SW480 (cell line): ENCODE measurements at places on chromosomes 6 and 20.

- no peak for DNase-seq
Observed at GRCh38 chr6:1403851-1404712, 14.7 kb downstream of the FOXF2 start.

DNA sequence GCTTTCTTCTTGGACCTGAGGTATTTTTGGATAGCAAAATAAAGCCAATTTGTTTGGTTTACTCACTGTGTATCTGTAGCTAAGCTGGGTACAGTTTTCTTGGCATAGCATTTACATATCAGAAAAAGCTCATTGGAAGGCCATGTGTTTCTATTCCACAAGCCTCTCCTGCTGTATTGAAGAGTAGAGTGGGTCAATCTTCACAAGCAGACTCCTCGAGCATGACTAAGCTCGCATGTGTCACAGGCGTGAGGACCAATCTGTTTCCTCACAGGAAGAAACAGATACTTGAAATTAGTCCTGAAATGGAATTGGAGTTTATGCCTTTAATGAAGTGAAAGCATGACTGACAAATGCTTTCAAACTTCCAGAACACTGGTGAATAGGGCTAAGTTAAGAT is 1279.0 kb upstream of the MAP3K7 start:
- no peak for DNase-seq

DNA sequence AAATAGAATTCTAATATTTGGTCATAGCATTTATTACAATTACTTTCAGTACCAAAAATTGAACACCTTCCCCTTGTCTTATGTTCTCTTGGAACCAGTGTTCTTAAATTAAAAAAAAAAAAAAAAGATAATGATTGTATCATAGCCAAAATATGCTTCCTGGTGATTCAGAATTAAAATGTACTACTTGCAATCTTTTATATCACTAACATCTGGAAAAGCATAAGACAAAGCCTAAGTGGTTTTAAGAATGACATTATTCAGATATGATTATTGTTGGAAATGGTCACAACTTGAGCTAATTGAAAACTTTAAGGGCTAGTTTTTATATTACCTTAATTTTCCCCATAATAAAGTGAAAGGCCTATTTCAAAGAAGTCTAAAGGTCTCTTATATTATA is 493.3 kb upstream of the MARCKS start:
- no peak for DNase-seq

- DNase-seq: peak; percentile 61
Observed at GRCh38 chr20:50930139-50930975, 880 bp downstream of the ADNP start.

DNA sequence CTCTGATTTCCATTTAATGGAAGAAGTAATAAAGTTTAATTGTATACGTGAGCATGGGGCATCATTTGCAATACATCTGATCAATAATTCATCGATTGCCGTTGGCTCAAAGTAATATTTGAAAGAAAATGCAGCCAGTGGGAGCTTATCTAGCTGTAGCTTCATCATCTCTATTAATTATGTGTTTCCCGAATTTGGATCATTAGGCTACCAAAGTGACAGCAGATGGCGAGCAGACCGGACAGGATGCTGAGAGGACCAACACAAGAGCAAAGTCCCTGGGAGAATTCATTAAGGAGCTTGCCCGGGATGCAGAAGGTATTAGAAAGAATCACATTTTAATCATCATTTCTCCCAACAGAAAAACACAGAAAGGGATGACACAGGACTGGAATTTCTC is 327.1 kb downstream of the ARHGAP18 start:
- DNase-seq: no peak

DNA sequence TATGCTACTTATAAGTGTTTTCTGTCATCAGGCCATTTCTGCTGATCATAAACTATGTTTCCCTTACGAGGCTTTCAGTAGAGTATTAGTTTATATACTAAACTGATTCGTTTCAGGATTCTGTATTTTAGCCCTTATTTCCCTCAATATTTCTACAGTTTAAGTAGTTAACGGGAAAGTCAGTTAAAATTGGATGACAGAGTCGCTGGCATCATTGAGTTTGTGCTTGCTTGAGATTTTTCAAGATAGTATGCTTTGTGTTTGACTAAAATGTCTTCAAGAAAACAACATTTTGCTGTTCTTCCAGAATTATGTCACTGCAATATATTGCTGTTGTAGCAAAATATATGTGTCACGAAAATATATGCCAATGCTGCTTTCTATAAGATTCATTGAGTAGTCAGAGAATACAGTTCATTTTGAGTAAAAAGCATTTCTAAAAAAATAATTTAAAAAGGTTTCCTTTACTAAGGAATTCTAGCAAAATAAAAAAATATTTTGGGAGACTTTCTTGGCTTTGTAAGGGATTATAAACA is 51.4 kb downstream of the NCOA7 start:
- no peak for DNase-seq

- no peak for DNase-seq
Observed at GRCh38 chr6:511488-512137, 120.1 kb downstream of the IRF4 start.

- DNase-seq: no peak
Observed at GRCh38 chr20:32476684-32477593, 108.2 kb downstream of the NOL4L start.

DNA sequence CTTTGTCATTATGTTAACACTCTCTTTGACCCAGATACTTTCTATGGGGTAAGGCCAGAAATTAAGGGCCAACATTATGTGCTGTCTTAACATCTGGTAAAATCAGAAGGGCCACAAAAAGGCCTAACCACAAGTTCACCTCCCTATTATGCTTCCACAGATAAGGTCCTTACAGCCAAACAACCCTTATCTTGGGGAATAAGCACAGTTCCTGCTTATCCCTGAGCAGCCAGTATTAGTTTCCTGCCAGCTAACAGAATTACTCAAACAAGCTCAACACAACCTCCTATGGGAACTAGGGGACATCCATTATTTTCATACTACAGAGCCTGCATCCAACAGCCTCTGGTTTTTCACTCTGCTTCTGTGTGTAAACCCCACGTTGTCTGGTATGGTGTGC is 724.8 kb downstream of the HACE1 start:
- DNase-seq: no peak

DNA sequence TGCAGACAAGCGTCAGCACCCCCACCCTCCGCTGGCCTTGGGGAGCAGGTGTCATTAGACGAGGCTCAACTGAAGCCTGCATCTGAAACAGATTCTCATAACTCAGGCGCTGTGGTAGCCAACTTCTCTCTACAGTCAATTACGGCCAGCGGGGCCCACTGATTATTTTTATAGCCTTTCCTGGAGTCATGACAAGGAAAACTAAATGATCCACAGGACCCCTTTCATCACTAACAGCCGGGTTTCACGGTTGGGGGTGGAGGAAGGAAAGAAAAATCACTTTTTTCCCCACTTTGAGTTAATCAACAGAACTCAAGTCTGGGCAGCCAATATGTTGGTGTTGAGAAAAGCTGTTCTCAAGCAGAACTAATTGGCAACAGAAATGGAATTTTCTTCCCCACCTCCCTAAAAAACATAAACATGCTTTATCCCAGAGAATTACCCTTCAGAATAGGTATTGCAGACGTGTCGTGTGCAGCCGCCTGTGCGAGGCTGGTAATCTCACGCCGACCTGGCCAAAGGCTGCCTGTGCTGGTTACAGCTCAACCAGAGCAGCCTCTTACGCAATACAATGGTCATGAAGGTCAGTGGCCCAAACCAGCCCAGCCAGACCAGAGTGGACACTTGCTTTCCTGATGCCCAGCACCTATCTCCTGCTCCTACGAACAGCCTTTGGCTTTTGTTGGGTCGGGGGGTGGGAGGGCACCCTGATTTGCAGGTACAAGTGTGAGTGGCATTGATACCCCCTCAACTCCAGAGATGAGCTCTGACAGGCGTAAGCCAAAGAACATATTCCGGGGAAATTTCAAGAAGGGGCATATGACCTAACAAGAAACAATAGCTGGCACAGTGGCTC is 11.0 kb downstream of the RIPOR3 start:
- DNase-seq: no peak

GRCh38 chr20:62111148-62111547 is 11.1 kb upstream of the LSM14B start:
- DNase-seq: no peak

GRCh38 chr6:166019214-166019613 is 148.4 kb downstream of the TBXT start:
- DNase-seq: no peak

DNA sequence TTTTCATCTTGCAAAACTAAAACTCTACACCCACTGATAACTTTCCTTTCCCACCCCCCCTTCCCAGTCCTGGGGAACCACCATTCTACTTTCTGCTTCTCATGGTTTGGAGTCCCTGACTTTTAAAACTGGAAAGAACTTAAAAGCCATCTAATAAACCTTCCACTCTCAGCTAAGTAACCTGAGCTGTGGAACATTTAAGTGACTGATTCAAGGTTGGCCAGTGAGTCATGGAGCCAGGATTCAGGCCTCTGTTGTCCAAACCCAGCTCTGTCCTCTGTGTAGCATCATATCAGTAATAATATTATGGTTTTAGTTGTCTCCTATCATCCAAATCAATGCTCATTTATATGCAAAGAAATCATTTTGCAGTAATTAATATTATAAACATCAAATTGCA is 176.0 kb upstream of the NT5E start:
- no peak for DNase-seq

DNA sequence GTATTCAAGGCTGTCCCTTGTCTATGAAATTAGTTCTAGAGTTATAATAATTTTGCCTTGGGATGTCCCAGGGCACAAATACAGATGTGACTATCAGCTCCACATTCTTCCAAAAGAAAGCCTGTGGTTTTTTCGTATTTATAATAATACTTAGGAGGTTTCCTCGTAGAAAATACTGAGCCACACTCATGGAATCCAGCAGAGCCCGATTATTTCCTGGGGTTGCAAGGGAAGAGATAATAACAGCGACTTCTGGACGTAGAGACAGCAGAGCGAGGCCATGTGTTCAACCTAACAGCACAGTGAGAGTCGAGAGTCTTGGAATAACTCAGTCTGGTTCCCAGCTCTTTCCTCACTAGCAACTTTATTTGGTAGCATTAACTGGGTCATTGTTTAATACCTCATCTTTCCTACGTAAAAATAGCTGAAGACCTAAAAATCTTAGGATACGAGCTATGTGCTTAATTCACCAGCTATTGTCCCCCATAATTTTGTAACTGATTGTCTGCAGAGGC is 21.2 kb downstream of the CD83 start:
- no peak for DNase-seq

DNA sequence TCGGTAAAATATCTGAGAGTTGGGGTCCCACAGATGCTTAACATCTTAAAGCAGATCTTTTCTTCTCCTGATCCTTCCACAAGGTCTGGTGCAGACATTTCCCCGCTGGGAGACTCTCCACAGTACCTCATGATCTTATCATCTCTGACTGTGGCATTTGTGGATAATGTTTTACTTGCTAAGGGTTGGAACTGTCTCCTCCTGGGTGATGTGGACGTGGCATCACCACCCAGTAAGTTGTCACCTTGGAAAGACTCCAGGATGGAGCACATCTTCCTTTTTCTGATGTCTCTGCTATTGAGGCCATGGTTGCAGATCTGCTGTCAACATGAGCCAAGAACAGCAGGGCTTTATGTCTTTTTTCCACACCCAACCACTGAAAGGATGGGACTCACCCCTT is 42.0 kb upstream of the FANCE start:
- no peak for DNase-seq

GRCh38 chr6:150291968-150292710 is 76.7 kb upstream of the IYD start:
- no peak for DNase-seq

GRCh38 chr20:43955750-43956191 is 41.1 kb downstream of the TOX2 start:
- peak; percentile 74 for DNase-seq

GRCh38 chr6:145469021-145469420 is 266.3 kb downstream of the EPM2A start:
- DNase-seq: no peak

GRCh38 chr6:88611721-88612120 is 351.7 kb downstream of the RNGTT start:
- DNase-seq: no peak

DNA sequence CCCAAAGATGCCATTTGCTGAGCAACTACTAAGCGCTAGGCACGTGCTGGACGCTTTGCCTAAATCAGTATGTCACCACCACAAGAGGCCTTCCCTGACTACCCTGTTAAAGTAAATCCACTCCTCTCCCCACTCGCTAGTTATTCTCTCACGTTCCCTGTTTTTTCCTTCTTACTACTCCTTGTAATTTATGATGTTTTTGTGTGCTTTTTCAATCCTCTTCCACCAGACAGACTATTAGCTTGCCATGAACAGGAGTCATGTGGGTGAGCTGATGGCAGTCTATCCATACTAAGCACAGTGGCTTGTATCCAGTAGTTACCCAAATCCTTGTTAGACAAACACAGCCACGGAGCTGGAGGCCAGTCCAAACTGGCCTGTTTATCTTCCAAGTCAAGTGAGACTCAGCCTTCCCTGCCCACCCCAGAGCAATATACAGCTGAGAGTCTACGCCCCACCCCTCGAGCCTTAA is 41.2 kb downstream of the C6orf132 start:
- DNase-seq: no peak

- no peak for DNase-seq
Observed at GRCh38 chr20:58963060-58963584, 17.9 kb upstream of the NELFCD start.

- no peak for DNase-seq
Observed at GRCh38 chr20:55174635-55175034, 699.2 kb downstream of the DOK5 start.

- no peak for DNase-seq
Observed at GRCh38 chr6:80523531-80523997, 417.1 kb downstream of the BCKDHB start.

- no peak for DNase-seq
Observed at GRCh38 chr20:33105316-33105924, 26.0 kb downstream of the BPIFB4 start.

- no peak for DNase-seq
Observed at GRCh38 chr20:63446216-63447024, 26.0 kb downstream of the KCNQ2 start.

GRCh38 chr20:53003420-53004154 is 31.4 kb downstream of the TSHZ2 start:
- no peak for DNase-seq

DNA sequence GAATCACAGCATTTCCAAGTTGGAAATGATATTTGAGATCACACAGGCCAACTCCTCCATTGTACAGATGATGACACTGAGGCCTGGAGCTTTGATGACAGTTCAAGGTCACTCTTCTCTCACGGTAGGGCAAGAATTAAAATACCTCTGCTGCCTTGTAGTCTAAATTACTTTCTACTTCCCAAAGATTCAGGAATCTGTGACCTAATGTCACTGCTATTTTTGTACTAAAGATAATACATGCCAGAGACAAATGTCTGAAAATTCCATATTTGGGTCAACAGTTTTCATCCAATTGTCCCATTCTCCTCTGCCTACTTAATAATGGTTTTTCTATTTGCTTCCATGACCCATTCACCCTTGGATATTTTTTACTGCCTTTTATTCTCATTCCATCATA is 160.0 kb downstream of the SOD2 start:
- no peak for DNase-seq

- DNase-seq: peak; percentile 72
Observed at GRCh38 chr6:34484899-34485298, 19.0 kb downstream of the PACSIN1 start.

- DNase-seq: no peak
Observed at GRCh38 chr20:47141941-47142773, 214.3 kb downstream of the ZMYND8 start.
